ENCODE measurements at places on chromosomes 16 and 17.
A peak's percentile ranks its signal among the peaks of the same experiment; 100 is the strongest.

DNA sequence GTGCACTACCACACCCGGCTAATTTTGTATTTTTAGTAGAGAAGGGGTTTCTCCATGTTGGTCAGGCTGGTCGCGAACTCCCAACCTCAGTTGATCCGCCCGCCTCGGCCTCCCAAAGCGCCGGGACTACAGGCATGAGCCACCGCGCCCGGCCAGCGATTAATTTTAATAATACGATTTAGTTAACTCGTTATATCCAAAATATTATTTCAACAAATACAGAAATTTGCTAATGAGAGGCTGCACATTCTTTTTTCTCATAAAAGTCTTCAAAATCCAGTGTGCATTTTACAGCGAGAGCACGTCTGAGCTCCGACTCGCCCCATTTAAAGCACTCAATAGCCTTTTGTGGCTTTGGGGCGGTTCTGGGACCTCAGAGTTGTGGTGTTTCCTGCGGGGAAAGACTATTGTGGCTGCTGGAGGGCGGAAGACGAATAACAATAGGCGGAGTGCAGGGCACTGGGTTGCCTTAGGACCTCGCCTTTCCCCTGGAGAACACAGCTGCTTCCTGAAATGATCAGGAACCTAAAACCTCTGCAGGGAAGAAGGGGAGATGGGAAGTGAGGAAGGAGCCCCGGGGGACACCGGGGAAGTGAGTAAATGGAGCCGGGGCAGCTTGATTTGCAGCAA lies 2.9 kb upstream of the ZSCAN10 start:
- H3K36me3 ChIP-seq, result no peaks in the 10 kb centered on the region
- H3K4me1 ChIP-seq, result peaks cover 8% of the 10 kb centered on the region
- no peak overlapping the region for H3K27ac ChIP-seq
- no peak for DNase-seq
- H3K4me3 ChIP-seq, result no peak overlapping the region
- peaks cover 7% of the 10 kb centered on the region for H3K27me3 ChIP-seq

- DNase-seq, result no peak
- H3K36me3 ChIP-seq, result no peaks in the 10 kb centered on the region
- no peak overlapping the region for H3K4me3 ChIP-seq
- no peak overlapping the region for H3K27ac ChIP-seq
Observed at GRCh38 chr17:73316919-73317505, 5.2 kb upstream of the CDC42EP4 start.

GRCh38 chr17:2195729-2196128 lies 107.9 kb downstream of the SMG6 start:
- H3K27me3 ChIP-seq, result no peaks in the 10 kb centered on the region
- peaks cover 44% of the 10 kb centered on the region for H3K4me1 ChIP-seq
- DNase-seq, result no peak

DNA sequence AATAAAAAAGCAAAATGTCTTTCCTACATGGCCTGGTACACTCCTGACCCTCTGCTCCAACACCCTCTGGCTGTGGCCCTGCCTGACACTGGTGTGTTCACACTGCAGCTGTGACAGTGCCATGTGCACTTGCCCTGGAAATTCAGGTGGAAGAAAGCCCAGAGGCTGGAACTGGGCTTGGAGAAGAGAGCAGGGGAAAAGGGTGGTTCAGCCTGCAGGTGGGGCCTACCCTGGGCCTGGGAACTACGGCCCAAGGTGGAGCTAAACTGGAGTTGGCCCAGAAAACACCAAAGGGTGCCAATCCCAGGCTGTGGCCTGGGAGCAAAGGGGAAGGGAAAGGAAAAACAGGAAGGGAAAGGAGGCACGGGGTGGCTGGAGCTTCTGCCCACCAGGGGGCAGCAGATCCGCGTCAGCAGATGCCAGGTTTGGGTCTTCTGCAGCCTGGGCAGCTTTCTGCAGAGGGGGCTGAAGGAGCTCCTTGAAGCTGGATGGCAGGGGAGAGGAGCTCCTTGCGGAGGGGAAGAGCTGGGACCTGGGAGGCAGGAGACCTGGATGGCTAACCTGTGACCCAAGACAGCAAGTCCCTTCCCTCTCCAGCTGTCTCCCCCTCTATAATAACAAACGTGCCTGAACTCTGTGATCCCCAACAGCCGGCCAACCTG lies 15.4 kb upstream of the CTCF start:
- H3K4me1 ChIP-seq, result peaks cover 11% of the 10 kb centered on the region
- peaks cover 12% of the 10 kb centered on the region for H3K36me3 ChIP-seq
- no peak for DNase-seq
- H3K27me3 ChIP-seq, result no peaks in the 10 kb centered on the region
- H3K4me3 ChIP-seq, result no peak overlapping the region
- peak overlapping the region; percentile 59 for H3K27ac ChIP-seq

DNA sequence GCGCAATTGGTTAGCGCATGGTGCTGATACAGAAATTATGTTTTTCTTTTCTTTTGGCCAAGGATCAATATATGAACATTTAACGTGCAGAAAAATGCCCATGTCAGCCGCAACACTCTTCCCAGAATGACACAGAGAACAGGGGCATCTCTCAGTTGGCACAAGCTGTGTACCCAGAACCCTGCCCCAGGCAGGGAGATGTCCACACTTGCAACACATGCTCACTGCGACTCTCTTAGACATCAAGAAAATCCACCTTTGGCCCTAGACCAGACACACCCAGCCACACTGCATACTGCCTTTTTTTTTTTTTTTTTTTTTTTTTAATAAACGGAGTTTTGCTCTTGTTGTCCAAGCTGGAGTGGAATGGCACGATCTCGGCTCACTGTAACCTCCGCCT lies 17.0 kb downstream of the PITPNA start:
- no peaks in the 10 kb centered on the region for H3K27me3 ChIP-seq
- no peak for DNase-seq
- H3K27ac ChIP-seq, result no peak overlapping the region
- H3K4me3 ChIP-seq, result no peak overlapping the region
- peaks cover 7% of the 10 kb centered on the region for H3K4me1 ChIP-seq

GRCh38 chr16:68779891-68780290 lies 42.8 kb downstream of the CDH1 start:
- no peak for DNase-seq
- H3K4me1 ChIP-seq, result peaks cover 10% of the 10 kb centered on the region
- no peaks in the 10 kb centered on the region for H3K36me3 ChIP-seq
- no peak overlapping the region for H3K4me3 ChIP-seq

- H3K4me3 ChIP-seq, result no peak overlapping the region
- DNase-seq, result no peak
- peaks cover 51% of the 10 kb centered on the region for H3K36me3 ChIP-seq
- peaks cover 7% of the 10 kb centered on the region for H3K4me1 ChIP-seq
Observed at GRCh38 chr16:15613676-15614075, 29.3 kb downstream of the MARF1 start.

DNA sequence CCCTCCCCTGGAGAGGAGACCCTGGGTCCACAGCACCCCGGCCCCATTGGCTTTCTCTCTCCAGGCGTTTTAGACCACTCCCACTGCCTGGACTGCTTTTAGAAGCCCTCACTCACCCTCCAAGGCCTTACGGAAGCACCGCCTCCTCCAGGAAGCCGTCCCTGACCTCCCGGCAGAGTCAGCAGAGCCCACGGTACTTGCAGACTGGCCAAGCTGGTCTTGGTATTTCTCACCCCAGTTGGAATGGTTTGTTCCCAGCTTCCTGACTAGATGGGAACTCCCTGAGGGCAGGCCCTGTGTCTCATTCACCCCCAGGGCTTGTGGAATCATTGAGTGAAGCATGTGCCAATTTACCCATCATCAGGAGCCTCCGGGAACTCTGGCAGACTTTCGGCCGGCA lies 9.2 kb downstream of the SCGB1C2 start:
- DNase-seq, result peak; percentile 49
- peaks cover 2% of the 10 kb centered on the region for H3K27me3 ChIP-seq
- no peak overlapping the region for H3K4me3 ChIP-seq
- H3K36me3 ChIP-seq, result no peaks in the 10 kb centered on the region
- H3K27ac ChIP-seq, result no peak overlapping the region
- peaks cover 2% of the 10 kb centered on the region for H3K4me1 ChIP-seq

GRCh38 chr17:42578282-42578869 lies 847 bp upstream of the PSMC3IP start:
- peaks cover 13% of the 10 kb centered on the region for H3K36me3 ChIP-seq
- no peaks in the 10 kb centered on the region for H3K27me3 ChIP-seq
- peaks cover 25% of the 10 kb centered on the region for H3K4me1 ChIP-seq
- no peak for DNase-seq
